Stimulated activated CD4-positive, alpha-beta T cell treated with anti-CD3 and anti-CD28 coated beads, Interleukin-12 subunit alpha, Interleukin-12 subunit beta, amount 100 ng/mL, for 48 hours (primary cell): ENCODE measurements at places on chromosomes 5 and 9.

DNA sequence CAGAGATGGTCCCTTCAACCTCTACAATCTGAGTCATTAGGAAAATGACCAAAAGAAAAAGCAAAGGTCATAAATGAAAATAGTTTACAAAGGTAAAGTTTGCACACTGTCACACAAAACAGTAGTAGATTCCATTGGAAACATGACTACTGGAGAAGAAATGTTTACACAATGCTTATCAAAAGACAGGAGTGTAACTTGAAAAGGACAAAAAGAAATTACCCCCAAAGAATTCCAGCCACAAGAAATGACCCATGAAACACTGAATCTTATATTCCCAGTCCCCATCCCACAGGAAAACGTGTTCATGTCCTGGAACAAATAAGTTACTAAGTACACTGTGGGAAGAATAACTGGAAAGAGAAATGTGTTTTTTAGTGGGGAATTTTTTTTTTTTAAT is 385.1 kb downstream of the SEMA5A start:
- DNase-seq = no peak

DNA sequence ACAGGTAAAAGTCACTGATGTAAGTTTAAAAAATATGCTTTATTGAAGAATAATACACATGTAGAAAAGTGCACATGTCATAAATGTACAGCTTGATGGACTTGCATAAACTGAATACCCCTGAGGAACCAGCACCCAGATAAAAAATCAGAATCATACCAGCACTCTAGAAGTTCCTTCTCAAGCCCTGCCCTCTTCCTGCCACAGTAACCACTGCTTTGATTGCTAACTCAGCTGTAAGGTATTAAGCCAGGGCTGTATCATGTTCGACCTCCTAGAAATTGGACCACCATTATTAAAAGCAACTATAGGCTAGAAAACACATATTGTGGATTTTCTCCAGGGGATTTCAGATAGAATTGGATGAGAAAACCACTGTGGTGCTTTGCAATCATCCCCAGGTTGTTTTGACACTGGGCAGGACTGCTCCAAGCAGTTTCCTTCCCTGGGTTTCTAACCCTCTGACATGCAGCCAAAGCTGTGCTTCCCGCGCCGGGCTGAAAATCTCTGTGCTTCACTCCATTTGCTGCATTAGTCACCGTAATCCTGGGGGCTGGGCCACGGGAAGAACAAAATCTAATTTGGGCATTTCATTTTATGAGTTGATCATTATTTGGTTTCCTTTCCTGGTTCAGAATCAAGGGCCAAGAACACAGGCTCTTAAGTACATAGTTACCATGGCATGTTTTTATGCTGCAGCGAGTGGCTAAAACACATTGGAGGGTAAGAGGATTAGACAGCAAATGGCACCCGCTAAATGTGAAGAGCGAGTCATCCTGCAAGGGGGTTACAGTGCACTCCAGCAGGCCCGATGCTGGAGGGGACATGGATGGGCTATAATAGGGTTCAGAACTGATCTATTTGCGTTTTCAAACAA is 139.4 kb upstream of the IL12B start:
- no peak for DNase-seq

GRCh38 chr5:174239718-174240117 is 194.2 kb downstream of the NSG2 start:
- DNase-seq = no peak

- no peak for DNase-seq
Measured at GRCh38 chr5:60340965-60341471, 358.9 kb downstream of the DEPDC1B start.
